ENCODE measurements at places on chromosomes 3 and 15.

DNA sequence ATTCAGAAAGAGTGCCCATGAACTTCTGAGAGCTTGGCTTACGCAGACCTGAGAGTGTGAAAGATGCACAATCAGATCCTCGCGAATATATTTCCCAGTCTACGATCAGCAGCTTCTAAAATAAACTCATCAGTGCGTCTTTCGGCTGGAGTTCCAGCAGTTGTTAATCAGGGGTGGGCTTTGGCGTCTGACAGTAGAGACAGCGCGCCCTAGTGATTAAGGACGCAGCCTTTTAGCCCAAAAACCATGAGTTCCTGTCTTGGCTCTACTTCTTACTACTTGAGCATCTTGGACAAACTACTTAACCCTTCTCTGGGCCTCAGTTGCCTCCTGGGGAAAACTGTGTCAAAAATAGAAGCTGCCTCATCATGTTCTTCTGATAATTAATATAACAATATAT lies 15.8 kb upstream of the ARRDC4 start:
- DNase-seq, result no peak

- DNase-seq, result no peak
Measured at GRCh38 chr15:72916378-72916777, 132.8 kb upstream of the ADPGK start.

- no peak for DNase-seq
Measured at GRCh38 chr15:25734680-25735355, 128.3 kb downstream of the ATP10A start.

DNA sequence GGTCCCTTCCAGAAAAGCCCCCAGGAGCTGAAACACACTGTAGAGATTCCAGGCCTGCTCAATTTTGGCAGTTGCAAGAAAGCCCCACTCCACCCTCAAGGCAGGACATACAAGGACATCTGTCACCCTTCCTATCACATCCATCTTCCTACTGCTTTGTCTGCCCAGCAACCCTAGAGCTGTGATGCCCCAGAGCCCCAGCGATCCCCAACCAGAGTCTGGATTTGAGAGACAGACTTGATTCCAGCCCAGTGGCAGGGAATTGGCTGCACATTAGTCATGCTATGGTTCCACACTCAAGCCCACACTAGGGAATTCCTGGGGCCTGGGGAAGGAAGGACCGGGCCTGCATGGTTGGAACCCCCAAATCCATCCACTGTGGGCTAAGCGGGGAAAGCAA lies 56.8 kb downstream of the ATP2B2 start:
- DNase-seq, result no peak

DNA sequence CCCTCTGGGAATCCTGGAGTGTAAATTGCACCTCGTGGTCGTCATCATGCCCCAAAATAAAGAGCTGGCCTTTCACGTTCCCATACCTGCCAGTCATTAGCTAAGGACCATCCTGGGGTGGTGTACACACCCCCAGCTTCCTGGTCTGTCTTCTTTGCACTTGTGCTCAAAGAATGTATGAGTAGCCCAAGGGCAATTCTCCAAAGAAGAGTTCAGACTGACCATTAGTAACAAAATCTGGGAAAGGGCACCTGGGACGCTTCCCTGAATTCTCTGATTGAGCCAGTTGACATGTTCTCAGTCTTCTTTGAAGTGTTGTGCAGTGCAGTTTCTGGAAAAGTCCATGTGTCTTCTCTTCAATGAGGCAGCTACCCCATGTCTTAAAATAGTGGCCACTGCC lies 34.8 kb downstream of the FAM3D start:
- DNase-seq, result no peak

- no peak for DNase-seq
Measured at GRCh38 chr15:97947465-97948260, 12.8 kb upstream of the ARRDC4 start.

DNA sequence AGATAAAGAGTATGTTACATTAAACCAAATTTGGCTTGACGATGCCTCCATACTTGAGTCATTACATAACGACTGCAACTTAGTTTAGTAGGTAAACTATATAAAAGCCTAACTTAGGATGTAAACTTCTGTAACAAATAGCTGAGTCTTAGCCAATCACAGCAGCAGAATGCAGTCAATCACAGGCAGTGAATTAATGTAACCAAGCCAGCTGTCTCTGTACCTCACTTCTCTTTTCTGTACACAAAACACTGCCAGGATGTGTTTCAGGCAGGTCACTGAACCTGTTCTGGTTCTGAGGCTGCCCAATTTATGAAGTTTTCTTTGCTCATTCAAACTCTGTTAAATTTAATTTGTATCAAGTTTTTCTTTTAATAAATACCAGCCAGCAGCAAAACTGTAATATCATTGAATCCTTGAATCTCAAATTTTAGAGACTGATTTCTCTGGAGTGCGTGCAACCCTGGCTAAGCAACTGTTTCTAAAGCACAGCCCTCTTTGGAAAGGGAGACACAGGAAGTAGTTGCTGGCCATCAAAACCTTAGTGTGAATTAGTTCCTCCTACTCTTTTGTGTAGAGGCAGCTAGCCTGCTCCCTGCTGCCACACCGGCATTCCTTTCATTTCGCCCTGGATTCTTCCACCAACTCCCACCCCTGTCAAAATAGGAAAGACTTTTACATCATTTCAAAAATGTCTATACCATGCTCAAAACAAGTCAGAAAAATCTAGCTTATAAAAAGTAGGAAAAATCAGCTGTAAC lies 15.2 kb downstream of the RFTN1 start:
- no peak for DNase-seq

GRCh38 chr3:146532406-146532805 lies 12.0 kb downstream of the PLSCR1 start:
- no peak for DNase-seq

- DNase-seq, result no peak
Measured at GRCh38 chr15:82743810-82744209, 34.1 kb upstream of the AP3B2 start.

GRCh38 chr15:29071882-29072273 lies 186.1 kb downstream of the APBA2 start:
- no peak for DNase-seq

DNA sequence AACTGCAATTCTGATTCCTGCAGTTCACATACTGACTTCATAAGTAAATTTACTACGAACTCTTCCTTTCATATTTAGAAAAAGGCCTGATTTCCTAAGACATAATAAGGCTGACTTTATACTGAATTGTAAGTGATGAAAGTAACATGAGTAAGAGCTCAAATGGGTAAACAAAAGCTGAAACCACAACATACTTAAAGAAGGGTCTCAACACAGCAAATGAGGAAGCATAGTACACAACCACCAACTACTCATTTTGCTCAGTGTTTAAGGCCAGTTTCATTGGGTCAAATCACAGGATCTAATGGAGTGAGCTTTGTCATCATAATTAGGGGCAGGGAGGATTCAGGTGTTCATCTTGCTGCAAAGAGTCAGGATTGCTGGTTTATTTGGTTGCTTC lies 81.4 kb downstream of the SETD2 start:
- DNase-seq, result no peak

- no peak for DNase-seq
Measured at GRCh38 chr3:45041666-45042065, 15.6 kb downstream of the CLEC3B start.

GRCh38 chr15:76382987-76383728 lies 46.6 kb downstream of the ISL2 start:
- DNase-seq, result no peak

DNA sequence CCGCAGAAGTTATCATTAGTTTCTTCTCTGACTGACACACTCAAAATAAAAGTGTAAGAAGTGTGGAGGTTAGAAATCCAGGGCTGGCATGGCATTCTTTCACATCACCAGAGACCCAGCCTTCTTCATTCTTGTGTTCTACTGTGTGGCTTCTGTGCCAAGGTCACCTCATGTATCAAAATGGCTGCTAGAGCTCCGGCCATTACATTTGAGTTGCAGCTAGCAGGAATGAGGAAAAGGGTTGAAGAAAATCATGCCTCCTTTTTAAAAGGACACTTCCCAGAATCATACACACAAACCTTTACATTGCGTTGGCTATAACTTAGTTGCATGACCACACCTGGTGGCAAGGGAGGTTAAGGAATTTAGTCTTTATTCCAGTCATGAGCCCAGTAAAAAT lies 345.6 kb upstream of the PROK2 start:
- DNase-seq, result no peak

- no peak for DNase-seq
Measured at GRCh38 chr15:34933432-34933975, 36.0 kb downstream of the AQR start.

DNA sequence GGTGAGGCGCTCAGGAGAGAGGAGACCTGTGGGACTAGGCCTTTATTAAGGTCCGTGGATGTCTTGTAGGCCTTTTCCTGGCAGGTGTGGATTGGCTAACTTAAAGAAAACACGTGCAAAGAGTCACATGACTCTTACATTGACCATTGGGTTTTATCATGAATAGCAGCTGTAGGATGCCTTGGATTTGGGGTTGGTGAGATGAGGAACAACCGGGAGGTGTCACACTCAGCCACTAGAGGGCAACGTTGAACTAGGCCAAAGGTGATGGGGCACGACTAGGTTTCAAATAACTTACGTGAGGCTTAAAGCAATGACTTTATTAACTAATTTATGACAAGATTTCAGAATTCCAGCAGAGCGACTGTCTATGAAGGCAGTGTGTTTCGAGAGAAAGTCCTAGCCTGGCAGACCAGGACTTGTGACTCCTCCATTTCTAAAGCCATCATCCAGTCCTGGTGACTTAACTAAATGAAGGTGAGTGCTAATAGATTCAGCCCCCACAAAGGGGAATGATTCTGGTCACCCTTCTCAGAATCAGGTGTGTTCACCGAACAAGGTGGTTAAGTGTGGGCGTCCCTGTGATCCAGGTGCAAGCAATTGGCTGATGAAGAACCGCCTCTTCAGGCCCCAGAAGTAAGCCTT lies 345.6 kb downstream of the MCTP2 start:
- peak; percentile 21 for DNase-seq

- no peak for DNase-seq
Measured at GRCh38 chr3:102400766-102401165, 34.0 kb upstream of the ZPLD1 start.

GRCh38 chr3:12588039-12589009 lies 31.4 kb downstream of the MKRN2 start:
- DNase-seq, result no peak

DNA sequence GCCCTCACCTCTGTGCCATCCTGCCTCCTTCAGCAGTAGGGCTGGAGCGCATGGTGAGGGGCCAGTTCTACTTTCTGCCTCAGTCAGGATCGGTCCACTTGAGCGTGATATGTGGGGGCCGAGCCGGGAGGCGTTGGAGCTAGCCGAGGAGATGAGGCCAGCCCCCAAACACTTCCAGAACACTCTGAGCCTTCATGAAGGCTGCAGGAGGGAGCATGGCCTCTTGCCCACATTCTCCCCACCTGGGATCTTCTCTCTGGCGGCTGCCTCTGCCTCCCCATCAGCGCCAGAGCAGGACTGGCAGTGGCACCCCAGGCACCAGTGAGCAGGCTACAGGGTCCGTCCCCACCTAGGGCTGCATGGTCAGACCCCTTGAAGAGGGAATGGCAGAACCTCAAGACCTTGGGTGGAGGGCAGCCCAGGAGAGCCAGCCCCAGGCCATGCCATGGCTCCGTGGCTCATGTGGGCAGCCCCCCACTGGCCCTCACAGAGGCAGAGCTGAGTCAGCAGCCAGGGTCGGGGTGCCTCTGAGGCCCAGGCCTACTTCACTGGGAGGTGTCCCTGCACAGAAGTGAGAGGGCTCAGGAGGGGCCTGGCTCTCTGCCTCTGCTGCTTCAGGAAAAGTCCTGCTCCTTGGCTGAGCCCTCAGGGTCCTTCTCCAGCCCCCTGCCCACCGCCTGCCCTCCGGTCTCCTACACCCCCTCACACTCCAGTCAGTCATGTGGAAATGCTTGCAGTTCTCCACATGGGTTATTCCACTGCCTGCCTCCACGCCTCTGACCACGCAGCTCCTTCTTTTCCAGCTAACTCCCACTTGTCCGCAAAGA lies 28.1 kb upstream of the CYP11A1 start:
- no peak for DNase-seq

DNA sequence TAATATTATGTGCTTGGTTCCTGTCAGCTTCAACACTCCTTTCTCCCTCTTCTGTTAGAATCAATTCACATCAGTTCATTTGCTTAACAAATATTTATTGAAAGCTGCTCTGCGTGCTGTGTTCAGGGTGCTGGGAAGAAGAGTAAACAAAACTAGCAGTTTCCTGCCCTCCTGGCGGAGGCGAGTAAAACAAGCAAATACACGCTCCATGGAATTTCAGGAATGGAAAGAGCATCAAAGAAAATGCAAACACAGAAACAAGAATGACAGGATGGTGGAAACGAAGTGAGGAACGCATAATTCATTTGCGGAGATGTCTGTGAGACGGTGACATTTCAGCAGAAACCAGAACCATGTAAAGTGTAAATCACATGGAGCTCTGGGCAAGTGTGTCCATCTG lies 49.4 kb upstream of the SPTSSB start:
- no peak for DNase-seq

GRCh38 chr3:102573483-102574028 lies 138.7 kb downstream of the ZPLD1 start:
- no peak for DNase-seq

DNA sequence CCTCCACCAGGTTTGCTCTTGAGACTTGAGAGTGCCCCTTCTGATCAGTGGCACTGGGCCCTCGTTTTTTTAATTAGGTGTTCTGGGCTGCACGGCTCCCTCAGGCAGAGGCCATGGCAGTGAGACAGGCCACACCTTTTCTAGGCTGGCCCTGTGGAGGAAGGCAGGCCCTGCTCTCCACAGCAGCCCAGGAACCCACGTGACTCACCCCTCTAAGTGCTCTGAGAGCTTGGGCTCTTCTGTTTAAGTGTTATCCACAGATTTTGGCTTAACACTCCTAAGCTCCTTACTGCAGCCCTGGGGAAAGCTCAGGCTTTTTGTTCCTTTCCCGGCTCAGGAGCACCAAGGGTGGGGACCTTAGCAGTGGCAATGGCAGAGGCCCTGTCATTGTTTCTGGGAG lies 463.2 kb upstream of the GBE1 start:
- DNase-seq, result no peak

DNA sequence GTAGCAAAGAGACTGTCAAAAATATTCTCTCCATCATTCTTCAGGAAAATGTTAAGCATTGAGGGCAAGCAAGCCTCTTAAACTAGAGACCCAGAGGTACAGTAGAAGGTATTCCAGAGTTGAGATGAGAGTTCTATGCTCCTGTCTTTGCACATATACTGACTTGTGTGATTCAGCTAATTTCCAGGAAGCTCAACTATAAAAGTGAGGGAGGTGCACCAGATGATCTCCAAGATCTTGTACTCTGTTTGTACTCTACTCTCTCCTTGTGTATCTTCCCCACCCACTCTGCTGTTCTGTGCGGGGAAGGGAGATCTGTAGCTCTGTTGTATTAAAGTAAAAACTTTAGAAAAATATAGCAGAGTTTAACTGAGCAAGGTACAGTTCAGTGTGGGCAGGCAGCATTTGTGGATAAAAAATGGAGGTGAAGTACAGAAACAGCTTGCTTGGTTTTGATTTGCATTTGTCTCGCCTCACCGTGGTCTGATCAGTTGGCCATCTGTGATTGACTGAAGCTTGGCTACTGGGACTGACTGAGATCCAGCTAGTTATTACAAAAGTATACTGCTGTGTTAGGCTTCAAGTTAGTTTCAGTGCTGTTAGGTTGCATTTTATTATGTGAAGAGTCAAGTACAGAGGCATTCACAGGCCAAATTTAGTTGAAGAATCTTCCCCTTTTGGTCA lies 463.1 kb upstream of the GOLIM4 start:
- DNase-seq, result no peak

All from activated naive CD4-positive, alpha-beta T cell treated with anti-CD3 and anti-CD28 coated beads, Interleukin-2, amount 50 U/mL, for 16 hours (primary cell).